ENCODE measurements at places on chromosomes 3 and 15. TPM values are rescaled to one million over a fixed set of nuclear protein-coding genes. Genes with fewer than 3 reads are reported as not detected.
A peak's percentile ranks its signal among the peaks of the same experiment; 100 is the strongest.

DNA sequence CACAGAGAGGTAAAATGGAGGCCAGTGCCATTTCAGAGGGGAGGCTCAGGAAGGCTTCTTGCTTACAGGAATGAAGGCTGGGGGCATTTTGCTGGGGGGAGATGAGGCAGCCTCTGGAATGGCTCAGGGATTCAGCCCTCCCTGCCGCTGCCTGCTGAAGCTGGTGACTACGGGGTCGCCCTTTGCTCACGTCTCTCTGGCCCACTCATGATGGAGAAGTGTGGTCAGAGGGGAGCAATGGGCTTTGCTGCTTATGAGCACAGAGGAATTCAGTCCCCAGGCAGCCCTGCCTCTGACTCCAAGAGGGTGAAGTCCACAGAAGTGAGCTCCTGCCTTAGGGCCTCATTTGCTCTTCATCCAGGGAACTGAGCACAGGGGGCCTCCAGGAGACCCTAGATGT is 39.9 kb downstream of the MESD start:
- no peak overlapping the region for H3K4me3 ChIP-seq
- DNase-seq, result no peak
- no peak overlapping the region for H3K27ac ChIP-seq
- peaks cover 25% of the 10 kb centered on the region for H3K36me3 ChIP-seq

- H3K4me1 ChIP-seq, result no peaks in the 10 kb centered on the region
- no peak overlapping the region for H3K27ac ChIP-seq
- H3K36me3 ChIP-seq, result no peaks in the 10 kb centered on the region
- peaks cover 4% of the 10 kb centered on the region for H3K27me3 ChIP-seq
- no peak overlapping the region for H3K4me3 ChIP-seq
- no peak for DNase-seq
Observed at GRCh38 chr15:53862386-53862785, 102.9 kb upstream of the WDR72 start.

- peak; percentile 36 for DNase-seq
- peaks cover 4% of the 10 kb centered on the region for H3K4me1 ChIP-seq
- no peak overlapping the region for H3K27ac ChIP-seq
- H3K27me3 ChIP-seq, result no peaks in the 10 kb centered on the region
Observed at GRCh38 chr15:73305331-73306211, 63.2 kb downstream of the HCN4 start.

- H3K4me1 ChIP-seq, result peaks cover 38% of the 10 kb centered on the region
- H3K27ac ChIP-seq, result no peak overlapping the region
Observed at GRCh38 chr3:11592445-11593298, 51.0 kb downstream of the VGLL4 start.

DNA sequence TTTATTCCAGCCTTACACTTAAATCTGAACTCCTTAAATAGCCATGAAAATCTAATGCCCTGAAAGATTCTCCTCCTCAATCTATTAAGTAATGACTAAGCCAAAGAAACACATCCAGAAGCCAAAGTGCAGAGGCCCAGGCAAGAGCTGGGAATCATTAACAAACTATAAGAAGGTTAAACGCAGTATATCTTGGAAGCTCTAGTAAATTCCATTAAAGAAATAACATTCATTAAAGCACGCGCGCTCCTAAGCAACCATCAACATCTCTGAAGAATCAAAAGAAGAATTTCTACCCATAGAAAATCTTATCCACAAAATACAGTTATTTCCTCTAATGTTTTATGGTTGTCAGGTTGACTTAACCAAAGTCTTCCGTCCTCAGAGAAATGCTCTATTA is 29.5 kb downstream of the MB21D2 start:
- H3K27ac ChIP-seq, result peak overlapping the region; percentile 25
- H3K4me3 ChIP-seq, result no peak overlapping the region
- H3K4me1 ChIP-seq, result peaks cover 69% of the 10 kb centered on the region

- no peak for DNase-seq
- no peak overlapping the region for H3K27ac ChIP-seq
- no peaks in the 10 kb centered on the region for H3K36me3 ChIP-seq
- no peaks in the 10 kb centered on the region for H3K4me1 ChIP-seq
Observed at GRCh38 chr15:66832664-66833063, 130.6 kb downstream of the SMAD6 start.

DNA sequence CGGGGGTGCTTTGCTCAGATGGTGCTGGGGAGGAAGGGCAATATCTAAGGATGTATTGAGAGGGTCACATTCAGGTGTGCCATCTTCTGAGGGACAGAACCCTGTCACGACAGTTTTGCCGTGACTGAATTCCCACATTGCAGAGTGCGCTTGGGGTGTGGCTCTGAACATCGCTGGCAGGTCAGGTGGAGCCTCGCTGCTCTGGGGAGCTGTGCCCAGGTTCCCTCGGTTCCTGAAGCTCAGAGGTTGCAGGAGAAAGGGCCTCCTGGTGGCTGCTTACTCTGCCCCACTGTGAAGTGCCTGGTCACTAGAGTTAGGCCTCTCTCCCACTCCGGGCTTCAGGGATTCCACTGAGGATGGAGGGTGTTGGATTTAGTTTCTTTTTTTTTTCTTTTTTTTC is 51.5 kb downstream of the APBA2 start:
- H3K36me3 ChIP-seq, result peaks cover 3% of the 10 kb centered on the region
- peaks cover 76% of the 10 kb centered on the region for H3K4me1 ChIP-seq
- H3K27ac ChIP-seq, result peak overlapping the region; percentile 54

- DNase-seq, result no peak
- no peak overlapping the region for H3K4me3 ChIP-seq
- no peaks in the 10 kb centered on the region for H3K4me1 ChIP-seq
- peaks cover 5% of the 10 kb centered on the region for H3K36me3 ChIP-seq
Observed at GRCh38 chr3:14490255-14490654, 49.9 kb downstream of the GRIP2 start.

DNA sequence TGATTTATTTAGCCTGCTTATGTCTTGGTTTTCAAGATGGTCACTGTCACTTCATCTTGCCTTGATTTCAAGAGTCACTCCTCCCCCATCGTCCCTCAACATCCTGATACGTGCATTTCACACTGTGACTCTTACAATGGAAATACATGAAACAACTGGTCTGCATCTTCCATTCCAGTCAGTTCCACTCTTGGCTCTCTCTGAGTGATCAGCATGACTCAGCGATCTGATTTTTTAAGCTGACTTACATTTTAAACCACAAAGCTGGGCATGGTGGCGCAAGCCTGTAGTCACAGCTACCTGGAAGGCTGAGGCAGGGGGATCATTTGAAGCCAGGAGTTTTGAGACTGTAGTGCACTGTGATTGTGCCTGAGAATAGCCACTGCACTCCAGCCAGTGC is 271.2 kb upstream of the ROPN1 start:
- H3K4me1 ChIP-seq, result no peaks in the 10 kb centered on the region
- no peak for DNase-seq
- H3K27ac ChIP-seq, result no peak overlapping the region

DNA sequence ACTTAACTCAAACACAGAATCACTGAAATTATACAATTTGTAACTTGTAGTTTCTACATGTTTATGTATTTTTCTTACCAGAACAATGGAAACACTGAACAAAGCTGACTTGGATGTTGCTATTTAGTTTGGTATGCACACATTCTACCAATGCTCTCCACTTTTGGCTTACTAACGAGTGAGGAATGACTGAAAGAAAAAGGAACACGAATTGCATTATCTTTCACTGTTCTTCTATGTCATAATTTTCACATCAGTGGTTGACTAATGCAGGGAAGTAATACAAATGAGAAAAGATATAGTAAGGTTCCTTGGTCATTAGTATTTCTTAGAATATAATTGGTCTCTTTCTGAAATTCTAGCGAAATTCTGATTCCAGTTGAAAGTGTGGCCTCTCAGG is 9.8 kb upstream of the CNTN3 start:
- DNase-seq, result no peak
- H3K27ac ChIP-seq, result no peak overlapping the region
- no peaks in the 10 kb centered on the region for H3K4me1 ChIP-seq
- H3K4me3 ChIP-seq, result no peak overlapping the region
- H3K27me3 ChIP-seq, result no peaks in the 10 kb centered on the region

The C15orf62 gene
- 0.10 TPM for total RNA-seq

GRCh38 chr3:110106805-110107204 is 769.5 kb upstream of the DPPA4 start:
- no peak for DNase-seq
- no peaks in the 10 kb centered on the region for H3K27me3 ChIP-seq
- H3K36me3 ChIP-seq, result no peaks in the 10 kb centered on the region
- no peak overlapping the region for H3K27ac ChIP-seq

The FAM98B gene
- 42.0 TPM for total RNA-seq

The ISLR2 gene
- not detected for total RNA-seq

DNA sequence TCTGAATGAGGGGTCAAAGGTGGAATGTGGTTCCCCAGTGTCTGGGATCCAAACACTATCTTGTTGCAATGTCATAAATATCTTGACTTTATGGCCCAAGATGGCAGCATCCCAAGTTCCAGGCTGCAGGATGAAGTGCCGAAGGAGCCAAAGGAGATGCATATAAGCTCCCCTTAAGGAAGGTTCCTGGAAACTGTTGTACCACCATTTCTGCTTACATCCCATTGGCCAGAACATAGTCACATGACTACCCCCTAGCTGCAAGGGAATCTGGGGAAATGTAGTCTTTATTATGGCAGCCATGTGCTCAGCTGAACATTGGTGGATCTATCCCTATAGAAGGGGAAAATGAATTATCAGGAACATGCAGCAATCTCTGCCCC is 54.3 kb downstream of the BDH1 start:
- no peaks in the 10 kb centered on the region for H3K4me1 ChIP-seq
- no peak overlapping the region for H3K27ac ChIP-seq
- H3K4me3 ChIP-seq, result no peak overlapping the region
- H3K36me3 ChIP-seq, result no peaks in the 10 kb centered on the region
- no peaks in the 10 kb centered on the region for H3K27me3 ChIP-seq

DNA sequence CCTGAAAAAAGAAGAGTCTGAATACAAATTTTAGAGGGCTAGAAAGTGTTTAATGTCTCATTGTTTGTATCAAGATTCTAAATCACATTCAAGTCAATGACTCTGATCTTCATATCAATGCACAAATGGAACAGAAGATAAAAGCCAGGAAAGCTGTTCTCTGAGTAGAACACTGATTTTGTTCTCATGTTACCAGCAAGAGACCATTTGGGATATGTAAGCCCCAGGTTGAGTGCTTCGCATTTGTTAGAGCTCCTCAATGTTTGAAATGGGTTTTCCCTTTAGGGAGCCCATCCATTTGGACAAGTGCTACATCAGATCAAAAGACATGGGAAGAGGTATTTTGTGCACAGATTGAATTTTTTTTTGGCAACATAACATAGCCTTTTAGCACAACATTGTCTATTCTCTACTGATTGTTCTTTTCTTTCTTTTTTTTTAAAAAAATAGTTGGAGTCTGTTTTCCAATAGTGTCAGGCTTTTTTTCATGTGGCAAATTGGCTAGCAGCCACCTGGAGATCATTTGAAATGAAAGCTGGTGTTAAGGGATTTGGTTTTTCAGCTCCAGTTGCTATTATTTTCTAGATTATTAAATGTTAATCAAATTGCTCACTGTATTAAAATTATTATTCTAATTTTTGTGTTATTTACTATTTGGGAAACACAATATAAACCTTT is 74.5 kb upstream of the ZPLD1 start:
- H3K27ac ChIP-seq, result no peak overlapping the region
- no peak overlapping the region for H3K4me3 ChIP-seq
- no peak for DNase-seq
- H3K36me3 ChIP-seq, result no peaks in the 10 kb centered on the region

The GRAMD2A gene
- not detected for total RNA-seq

The C3orf20 gene
- 0.17 TPM for total RNA-seq

- peaks cover 8% of the 10 kb centered on the region for H3K4me1 ChIP-seq
- peaks cover 2% of the 10 kb centered on the region for H3K27me3 ChIP-seq
- no peak overlapping the region for H3K27ac ChIP-seq
- H3K4me3 ChIP-seq, result no peak overlapping the region
- DNase-seq, result no peak
- no peaks in the 10 kb centered on the region for H3K36me3 ChIP-seq
Observed at GRCh38 chr3:46127503-46127902, 80.6 kb downstream of the CCR1 start.

- H3K4me1 ChIP-seq, result peaks cover 13% of the 10 kb centered on the region
- no peak for DNase-seq
- H3K4me3 ChIP-seq, result no peak overlapping the region
- H3K36me3 ChIP-seq, result no peaks in the 10 kb centered on the region
- peaks cover 3% of the 10 kb centered on the region for H3K27me3 ChIP-seq
- H3K27ac ChIP-seq, result no peak overlapping the region
Observed at GRCh38 chr15:81168644-81169043, 28.0 kb upstream of the IL16 start.

DNA sequence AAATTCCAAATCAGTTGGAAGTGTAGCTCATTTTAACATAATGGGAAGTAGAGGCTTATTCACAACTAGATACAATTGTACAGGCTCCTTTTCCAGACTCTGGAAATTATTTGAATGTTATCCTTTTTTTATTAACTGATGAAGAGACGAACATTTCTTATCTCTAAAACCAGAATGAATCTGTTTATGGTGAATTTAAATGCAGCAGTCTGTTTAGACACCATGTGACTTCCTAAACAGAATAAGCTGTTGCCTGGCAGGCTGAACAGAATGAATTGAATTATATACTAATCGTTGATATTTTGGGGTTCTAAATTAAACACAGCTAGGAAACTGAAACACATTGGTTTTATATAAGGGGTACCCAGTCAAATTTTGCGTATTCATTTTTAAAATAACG is 4.0 kb downstream of the SEC61A1 start:
- peaks cover 36% of the 10 kb centered on the region for H3K4me1 ChIP-seq
- H3K36me3 ChIP-seq, result peaks cover 45% of the 10 kb centered on the region
- no peak overlapping the region for H3K4me3 ChIP-seq

DNA sequence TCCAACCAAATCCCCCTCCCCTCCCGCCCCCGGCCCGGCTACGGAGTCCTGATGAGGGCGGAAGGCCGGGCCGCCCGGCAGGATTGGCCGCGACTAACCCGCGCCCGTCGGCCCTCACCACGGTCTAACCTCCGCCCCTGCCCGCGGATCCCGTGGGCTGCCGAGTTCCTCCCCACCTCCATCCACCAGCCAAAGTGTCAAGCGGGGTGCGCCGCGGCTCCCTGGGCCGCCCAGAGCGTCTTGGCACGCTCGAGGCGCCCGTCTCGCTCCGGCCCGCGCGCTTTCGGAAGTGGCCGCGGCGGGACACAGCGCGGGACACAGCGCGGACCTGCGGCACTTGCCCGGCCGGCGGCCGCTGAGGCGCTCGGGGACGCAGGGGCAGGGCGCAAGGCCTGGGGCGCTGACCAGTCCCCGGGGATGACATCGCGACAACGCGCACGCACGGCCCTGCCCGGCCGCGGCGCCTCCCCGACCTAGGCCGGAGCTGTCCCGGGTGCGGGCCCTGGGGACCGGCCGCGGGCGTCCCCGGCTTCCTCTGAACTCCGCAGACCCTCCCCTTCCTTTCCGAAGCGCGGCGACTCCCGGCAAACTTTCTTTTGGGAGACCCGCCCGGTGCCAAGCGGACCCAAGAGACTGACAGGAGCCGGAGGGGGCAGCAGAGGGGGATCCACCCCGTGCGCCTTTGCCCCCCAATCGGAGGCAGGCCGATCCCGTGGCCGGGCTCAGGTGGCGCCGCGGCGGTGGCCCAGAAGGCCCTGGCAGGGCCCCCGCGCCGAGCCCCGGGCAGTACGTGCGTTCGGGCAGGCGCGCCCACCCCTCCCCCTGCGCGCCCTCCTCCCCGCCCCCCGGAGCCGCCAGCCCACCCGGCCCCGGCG is 112.8 kb upstream of the ICE2 start:
- DNase-seq, result peak; percentile 44
- peaks cover 6% of the 10 kb centered on the region for H3K36me3 ChIP-seq
- peaks cover 35% of the 10 kb centered on the region for H3K4me1 ChIP-seq
- no peaks in the 10 kb centered on the region for H3K27me3 ChIP-seq
- peak overlapping the region; percentile 78 for H3K4me3 ChIP-seq
- peak overlapping the region; percentile 77 for H3K27ac ChIP-seq

The SLC33A1 gene
- 14.7 TPM for total RNA-seq
